ENCODE measurements at places on chromosomes 12 and 14.

DNA sequence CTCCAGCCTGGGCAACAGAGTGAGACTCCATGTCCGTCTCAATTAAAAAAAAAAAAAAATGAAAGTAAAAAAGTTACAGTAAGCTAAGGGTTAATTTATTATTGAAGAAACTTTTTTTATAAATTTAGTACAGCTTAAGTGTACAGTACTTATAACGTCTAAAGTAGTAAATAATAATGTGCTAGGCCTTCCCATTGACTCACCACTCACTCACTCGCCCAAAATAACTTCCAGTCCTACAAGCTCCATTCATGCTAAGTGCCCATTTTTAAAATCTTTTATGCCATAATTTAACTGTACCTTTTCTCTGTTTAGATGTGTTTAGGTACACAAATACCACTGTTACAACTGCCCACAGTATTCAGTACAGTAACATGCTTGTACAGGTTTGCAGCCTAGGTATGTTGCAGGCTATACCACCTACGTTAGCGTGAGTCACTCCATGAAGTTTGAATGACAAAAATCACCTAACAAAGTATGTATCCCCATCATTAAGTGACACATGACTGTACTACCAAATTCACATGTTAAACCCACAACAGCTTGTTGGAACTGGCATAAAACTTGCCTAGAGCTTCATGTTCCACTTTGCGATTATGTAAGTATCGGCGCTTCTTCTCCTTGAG lies 10.7 kb downstream of the KANSL2 start:
- no peak for DNase-seq

GRCh38 chr12:104197264-104197663 lies 18.3 kb upstream of the TXNRD1 start:
- DNase-seq, result no peak

GRCh38 chr14:64860039-64860438 lies 19.7 kb downstream of the SPTB start:
- DNase-seq, result no peak

GRCh38 chr12:19299765-19300164 lies 139.5 kb upstream of the AEBP2 start:
- no peak for DNase-seq

DNA sequence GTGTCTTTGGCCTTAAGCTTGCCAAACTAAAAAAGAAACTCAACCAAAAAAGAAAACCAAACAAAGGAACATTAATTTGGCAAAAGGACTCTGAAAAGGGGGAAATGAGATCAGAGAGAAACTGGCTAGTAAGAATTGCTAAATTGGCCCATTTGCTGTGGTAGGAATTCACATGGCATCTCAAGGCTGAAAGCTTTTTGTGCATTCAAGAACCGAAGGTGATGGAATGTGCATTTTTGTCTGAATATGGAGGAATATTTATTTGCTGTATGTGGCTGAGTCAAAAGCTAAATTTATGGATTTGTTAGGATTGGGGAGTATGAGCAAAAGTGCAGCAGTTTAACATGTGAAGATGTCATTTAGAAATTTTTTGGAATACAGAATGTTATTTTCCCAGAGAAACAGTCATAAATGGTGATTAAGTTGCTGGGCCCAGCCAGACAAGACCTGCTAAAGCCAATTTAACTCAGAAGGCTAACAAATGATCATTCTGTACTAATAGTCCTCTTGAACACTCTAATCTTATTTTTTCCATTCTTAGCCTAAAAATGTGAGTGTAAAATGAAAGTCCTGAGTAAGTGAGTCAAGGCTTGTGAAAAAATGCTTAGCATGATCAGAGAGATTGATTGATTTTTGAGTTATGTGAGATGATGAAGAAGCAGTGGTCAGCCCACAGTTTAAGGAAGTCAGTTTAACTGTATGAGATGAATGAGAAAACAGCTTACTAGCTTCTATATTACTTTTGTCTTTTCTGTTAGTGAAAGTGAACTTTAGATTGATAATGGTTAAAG lies 94.1 kb downstream of the ANO6 start:
- no peak for DNase-seq

GRCh38 chr14:29937116-29937515 lies 9.5 kb upstream of the PRKD1 start:
- no peak for DNase-seq

GRCh38 chr12:89129167-89129870 lies 223.0 kb downstream of the DUSP6 start:
- DNase-seq, result no peak

DNA sequence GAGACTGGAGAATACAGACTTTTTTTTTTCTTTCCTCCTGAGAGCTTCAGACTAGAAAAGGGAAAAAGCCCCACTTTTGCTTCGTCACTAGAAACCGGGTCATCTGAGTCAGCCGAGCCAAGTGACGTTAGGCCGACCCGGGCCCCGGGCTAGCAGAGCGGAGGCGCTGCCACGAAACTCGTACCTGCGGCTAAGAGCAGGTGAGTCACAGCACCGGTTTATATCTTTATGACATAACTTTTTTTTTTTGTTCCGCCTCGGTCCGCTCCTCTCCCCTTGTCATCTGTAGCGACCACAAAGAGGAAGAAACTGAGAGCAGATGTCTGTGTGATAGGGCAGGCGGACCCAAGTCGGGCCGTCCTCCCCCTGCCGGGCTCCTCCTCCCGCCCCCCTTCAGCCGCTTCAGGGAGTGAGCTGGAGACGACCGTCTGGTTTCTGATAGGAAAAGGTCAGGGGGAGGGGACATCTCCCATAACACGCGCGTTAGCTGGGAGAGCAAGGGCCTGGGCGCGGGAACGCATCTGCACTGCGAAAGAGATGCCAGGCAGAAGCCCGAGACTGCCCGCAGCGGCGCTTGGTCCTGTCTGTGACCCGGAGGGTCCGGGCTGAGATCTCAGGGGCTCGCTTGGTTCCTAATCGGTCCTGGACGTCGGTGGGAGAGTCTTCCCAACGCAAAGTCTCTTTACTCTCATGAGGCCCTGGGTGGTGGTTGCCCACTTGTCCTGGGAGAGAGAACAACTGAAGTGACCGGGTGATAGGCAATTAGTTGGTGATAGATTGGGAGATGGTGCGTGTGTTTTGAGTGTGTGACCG lies 586 bp downstream of the TTC6 start:
- DNase-seq, result peak; percentile 21

GRCh38 chr12:20196767-20197166 lies 171.6 kb upstream of the PDE3A start:
- no peak for DNase-seq

DNA sequence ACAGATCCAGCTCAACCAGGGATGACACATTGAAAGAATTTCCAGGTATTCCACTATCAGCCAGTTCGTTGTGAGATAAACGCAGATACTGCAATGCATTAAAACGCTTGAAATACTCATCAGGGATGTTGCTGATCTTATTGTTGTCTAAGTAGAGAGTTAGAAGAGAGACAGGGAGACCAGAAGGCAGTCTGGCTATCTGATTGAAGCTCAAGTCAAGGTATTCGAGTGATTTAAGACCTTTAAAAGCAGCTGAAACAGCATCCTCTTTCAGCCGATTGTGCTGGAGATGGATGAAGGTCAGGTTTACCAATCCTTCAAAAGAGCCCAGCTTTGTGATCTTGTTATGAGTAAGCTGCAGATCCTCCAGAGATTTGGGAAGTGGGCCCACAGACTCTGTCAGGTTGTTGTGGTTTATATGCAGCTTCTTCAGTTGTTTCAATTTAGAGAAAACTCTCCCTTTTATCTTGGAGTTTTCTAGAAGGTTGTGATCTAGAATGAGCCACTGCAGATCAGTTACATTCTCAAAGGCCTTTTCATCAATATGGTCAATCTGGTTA lies 3.0 kb downstream of the LUM start:
- DNase-seq, result peak; percentile 73

- peak; percentile 71 for DNase-seq
Observed at GRCh38 chr12:120710031-120710804, at the start of gene UNC119B. UNC119B (plus strand) TSS chr12:120710458; CDS start chr12:120710475, 17 bp downstream.

DNA sequence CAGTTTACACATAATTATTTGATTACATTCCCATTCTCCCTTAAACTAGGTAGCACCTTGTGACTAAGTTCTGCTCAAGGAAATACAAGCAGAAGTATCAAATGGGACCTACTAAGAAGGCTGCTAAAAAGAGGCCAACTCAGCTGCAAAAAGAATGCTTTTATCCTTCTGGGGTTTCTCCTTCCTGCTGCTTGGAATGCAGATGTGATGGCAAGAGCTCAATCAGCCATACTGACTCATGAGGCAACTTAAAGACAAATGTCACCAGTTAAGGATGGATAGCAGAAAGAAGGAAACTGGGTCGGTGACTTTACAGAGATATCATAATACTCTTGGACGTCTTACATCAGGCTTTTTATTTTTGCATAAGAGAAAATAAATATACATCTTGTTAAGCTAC lies 38.0 kb upstream of the RAP1B start:
- no peak for DNase-seq

GRCh38 chr14:64636208-64636979 lies 67.8 kb upstream of the PLEKHG3 start:
- DNase-seq, result peak; percentile 52

GRCh38 chr14:90489916-90490719 lies 93.3 kb downstream of the CALM1 start:
- DNase-seq, result no peak

GRCh38 chr12:122437656-122438121 lies 15.2 kb upstream of the CLIP1 start:
- DNase-seq, result no peak

DNA sequence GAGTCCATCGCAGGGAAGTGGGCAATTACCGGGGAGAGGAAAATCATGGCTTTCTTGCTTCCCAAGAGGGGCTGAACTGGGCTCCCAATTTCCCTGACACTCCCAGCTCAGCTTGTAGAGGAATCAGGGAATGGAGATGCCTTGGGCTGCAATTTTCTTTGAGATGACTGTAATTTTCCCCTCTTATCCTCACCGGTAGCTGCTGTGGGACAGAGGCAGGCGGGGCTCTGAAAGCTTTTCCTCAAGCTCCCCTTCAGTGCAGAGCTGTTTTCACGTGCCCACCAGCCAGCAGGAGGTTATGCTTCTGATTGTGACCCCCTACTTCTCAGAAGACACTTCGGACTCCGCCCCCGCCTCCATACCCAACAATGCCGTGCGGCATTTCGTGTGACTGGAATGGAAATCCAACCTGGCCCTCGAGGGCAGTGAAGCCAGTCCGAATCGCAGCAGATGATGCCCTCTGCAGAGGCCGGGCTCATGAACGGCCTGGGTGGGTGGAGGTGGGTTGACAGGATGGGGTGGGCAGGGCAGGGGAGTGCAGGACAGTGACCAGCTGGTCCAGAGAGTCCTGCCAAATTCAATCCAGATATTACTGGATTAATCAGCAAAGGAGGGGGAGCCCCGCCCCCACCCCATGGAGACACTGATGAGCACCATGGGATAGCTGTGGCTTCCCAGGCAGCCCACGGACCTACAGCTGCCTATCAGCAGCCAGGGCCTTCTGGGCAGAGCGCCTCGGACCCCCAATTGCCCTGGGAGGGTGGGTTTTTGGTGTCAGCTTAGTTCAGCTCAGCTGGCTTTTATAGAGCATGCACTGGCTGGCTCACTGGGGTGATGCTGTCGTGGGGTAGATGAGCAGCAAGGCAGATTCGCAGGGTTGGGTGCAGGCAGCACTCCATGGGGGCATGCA lies 37.6 kb downstream of the RTL1 start:
- no peak for DNase-seq

DNA sequence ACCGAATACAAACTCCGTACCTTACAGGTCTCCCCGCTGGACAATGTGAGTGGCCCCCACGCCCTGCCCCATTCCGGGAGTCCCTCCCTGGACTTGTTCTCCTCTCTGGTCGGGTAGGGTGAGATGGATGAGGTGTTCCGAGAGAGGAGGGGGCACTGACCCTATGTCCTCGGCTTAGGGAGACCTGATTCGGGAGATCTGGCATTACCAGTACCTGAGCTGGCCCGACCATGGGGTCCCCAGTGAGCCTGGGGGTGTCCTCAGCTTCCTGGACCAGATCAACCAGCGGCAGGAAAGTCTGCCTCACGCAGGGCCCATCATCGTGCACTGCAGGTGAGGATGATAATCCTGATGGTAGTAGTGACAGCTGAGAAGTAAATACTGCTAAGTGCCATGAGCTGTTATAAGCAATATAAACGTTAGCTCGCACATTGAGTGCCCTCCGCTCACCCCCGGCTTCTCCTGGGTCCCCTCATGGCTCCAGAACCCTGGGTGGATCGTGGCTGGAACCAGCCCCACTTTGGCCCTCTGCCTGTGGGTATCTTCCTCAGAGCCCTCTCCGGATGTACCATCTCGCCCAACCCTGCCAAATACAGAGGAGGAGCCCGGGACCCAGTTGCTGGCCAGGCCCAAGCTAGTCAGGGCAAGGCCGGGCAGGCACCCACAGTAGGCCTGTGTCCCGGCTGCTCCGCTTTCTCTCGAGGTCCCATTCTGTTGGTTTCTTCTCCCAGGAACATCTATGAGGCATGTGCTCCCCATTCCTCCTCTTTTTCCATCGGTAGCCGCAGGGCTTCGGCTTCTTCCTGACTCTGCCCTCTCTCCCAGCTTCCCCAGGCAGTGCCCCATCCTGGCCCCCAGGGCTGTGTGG lies 6.8 kb downstream of the PTPN6 start:
- DNase-seq, result no peak

- DNase-seq, result no peak
Observed at GRCh38 chr14:25516838-25517237, 466.9 kb upstream of the STXBP6 start.

GRCh38 chr12:10247436-10248058 lies 34.9 kb downstream of the GABARAPL1 start:
- DNase-seq, result no peak

DNA sequence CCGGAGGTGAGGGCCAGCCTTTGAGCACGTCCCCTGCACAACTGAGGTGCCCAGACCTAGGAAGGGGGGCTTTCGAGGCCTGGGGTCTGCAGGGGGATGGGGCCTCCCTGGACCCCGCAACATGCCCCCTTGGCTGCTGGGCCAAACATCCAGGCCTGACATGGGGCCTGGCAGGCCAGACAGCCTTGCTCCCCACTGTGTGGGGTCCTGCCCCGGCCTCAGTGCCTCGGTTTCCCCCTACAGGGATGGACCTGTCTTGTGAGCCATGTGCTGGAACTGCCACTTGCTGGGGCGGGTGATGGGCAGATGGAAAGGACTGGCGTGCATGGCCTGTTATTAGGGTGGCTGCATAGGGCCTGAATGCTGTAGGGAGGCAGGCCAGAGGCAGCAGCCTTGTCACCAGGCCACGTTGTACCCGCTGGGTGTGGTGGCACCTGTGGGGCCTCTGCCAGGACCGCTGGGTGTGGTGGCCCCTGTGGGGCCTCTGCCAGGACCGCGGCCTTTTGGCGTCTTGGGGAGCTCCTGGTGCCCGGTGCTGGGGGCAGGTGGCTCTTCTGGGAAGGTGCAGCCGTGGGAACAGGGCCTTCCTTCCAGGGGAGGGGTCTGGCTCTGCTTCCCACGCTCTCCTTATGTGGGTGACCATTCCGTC lies 20.4 kb downstream of the ASPG start:
- no peak for DNase-seq

DNA sequence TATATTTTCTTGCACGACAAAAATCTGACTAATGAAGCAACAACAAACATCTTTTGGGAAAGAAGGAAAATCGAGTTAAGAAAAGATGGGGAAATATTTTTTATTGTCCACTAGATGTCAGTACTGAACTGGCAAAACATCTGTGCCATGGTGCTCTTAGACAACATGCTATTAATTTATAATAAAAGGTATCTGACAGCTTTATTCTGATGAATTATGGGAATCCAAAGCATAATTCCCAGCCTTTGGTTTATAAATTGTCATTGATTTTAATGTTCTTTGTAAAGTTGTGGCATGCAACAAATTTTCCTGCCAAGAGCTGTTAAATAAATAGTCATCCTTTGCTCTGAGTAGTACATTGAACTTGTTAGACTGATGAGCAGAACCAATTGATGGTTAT lies 231.2 kb downstream of the ETNK1 start:
- DNase-seq, result peak; percentile 52
